ENCODE measurements at places on chromosomes 3 and 15.

DNA sequence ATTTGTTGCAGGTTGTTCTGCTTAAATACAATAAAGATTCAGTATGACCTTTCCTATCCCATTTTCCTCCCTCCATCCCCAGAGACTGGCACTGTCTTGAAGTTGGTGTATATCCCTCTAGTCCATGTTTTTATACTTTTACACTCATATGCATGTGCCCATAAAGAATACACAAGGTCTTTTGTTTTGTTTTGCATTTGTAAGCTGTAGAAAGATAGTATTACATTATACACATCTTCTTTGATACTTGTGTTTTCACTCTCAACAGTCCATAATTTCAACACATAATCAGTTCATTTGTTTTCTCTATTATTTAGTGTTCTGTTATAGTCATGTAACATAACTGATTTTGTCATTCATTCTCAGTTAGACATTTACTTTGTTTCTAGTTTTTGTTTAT is 88.7 kb upstream of the AADACL2 start:
- DNase-seq = no peak

DNA sequence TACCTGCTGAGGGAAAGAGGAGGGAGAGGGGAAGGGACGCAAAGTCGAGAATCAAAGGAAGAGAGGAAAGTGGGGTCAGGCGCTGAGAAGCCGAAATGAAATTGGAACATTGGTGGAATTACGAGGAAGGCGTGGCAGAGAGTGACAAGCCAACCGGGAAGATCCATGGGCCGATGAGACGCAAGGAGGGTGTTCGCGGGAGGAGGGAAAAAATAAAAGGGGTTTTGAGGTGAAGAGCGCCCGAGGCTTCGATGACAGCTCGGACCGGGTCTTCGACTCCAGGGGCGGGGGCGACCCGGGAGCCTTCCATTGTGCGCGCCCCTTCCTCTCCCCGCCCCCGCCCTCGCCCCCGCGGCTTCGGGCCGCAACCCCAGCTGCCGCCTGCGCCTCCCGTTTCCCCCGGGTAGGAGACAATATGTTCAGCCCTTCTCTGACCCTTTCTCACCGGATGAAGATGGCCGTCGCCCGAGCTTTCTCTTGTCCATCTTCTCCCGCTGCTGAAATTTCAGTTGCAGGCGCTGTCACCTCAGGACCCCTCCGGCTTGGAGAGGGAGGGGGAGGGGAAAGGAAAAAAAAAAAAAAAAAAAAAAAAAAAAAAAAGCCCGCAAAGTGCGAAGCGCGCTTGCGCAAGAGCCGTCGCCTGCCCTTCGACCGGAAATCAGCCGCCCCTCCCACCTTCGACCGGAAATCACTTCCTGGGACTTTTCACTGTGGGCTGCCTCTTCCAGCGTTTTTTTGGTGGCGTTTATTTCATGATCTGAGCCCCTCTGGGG is at the start of gene SENP7:
Gene SENP7, minus strand, starts transcription at position 567 of the 773 bp plus-strand sequence. Its CDS starts 82 bp downstream, at position 485.
- peak; percentile 66 for DNase-seq

- peak; percentile 46 for DNase-seq
Observed at GRCh38 chr15:99967841-99968371, 234.7 kb upstream of the LYSMD4 start.

DNA sequence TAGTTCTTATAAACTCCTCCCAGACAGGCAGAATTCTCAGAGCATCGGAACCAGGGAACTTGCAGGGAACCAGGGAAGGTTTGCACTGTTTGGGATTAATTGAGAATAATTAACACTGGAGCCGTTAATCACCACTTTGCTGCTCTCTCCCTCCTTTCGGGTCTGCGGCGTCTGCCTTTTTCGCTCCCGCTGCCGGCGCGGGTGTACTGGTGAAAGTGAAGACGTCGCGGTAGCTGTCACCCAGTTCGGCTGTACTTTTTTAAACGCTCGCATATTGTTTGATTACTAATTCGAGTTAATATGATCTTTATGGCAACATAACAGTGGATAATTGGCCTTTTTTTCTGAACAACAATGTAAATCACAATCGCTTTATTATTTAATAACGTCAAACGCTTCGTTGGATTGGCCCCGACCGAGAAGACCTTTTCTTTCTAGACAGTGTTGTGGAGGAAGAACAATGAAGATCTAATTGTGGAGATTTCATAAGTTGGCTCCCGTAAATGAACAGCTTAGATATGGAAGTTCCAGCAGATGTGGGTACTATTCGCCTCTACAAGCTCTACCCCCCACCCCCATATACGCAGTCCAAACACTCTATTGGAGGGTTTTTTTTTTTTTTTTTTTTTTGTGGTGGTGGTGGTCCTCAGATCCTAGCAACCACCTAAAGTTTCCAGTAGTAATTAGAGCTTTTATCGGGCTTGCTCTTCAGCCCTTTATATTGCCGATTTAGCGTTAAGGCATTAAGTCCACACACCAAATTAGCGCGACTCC is 12.7 kb downstream of the SOX2 start:
- DNase-seq = no peak

- peak; percentile 41 for DNase-seq
Observed at GRCh38 chr3:5314897-5315296, 127.4 kb downstream of the EDEM1 start.

DNA sequence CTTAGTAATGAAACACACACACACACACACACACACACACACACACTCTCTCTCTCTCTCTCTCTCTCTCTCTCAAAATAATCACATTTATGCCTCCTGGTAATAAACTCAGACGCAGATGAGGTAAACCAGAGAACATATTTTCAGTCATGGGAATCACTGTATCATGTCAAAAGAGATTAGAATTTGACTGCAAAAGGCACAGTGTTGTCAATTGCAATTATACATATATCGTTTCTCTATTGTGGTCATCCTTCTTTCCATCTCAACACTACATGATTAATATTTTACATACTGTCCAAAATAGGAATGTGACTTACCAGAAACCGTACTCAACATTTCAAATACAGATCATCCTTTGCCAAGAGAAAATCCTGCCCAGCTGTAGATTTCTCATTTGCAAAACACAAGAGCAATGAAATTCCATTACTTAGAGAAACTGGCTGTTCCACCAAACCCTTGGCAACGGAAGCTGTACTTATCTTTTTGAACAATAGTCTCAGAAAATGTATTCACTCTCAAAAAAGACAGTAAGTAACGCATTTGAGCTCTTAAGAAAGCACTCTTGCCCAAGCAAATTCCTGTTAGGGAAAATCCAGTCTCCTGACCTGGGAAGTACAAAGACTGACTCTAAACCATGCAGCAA is 24.3 kb downstream of the PDZRN3 start:
- no peak for DNase-seq

- DNase-seq = no peak
Observed at GRCh38 chr3:40451551-40451950, 5.6 kb upstream of the RPL14 start.

DNA sequence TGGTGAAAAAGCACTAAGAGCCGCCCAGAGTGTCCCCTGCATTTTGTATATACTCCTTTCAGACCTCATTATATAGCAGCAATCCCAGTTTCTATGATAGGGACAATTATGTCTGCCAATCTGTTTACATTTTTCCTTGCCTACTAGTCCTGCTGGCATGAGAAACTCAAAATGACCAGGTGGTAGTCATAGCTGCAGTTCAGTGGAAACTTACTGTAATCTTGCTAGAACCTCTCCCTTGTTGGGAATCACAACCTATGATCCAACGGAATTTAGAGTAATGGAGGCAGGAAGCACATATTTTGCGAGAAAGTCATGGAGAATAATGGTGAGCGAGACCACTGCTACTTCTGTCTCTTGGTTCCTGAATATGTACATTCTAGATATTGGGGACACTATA is 28.6 kb upstream of the MINAR1 start:
- no peak for DNase-seq

DNA sequence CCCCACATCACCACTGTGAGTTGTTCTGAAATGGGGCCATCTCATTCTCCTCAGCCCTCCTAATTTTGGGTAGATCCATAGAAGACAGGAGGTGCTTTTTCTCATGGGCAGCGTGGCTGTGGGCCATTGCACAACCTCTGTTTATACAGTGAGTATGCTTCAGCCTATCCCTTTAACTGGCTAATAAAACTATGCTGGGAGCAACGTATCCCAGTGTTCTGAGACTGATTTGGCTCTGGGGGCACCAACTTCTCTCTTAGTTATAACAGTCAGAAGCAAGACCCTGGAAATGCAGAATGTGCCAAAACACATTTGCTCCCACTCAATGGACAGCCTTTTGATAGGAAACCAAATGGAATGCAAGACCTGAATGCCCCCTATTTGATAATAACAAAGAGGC is 97.1 kb upstream of the ICE2 start:
- DNase-seq = no peak

- DNase-seq = no peak
Observed at GRCh38 chr15:35288580-35288979, 203.5 kb upstream of the NANOGP8 start.

DNA sequence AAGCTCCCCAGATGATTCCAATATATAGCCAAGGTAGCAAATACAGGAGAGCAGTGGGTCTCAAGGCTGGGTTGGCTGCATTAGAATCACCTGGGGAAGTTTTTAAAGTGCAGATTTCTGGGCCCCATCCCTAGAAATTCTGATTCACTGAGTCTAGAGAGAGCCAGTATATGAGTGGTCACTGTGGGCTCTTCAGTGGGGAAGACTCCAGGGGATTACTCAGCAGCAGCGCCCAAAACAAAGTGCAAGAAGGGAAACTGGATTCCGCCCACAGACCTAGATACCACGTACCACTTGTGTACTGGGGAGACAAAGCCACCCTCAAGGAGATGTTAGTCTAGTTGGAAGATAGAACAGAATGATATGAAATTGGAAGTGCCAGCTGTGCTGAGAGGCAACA is 40.0 kb downstream of the NME9 start:
- DNase-seq = no peak

DNA sequence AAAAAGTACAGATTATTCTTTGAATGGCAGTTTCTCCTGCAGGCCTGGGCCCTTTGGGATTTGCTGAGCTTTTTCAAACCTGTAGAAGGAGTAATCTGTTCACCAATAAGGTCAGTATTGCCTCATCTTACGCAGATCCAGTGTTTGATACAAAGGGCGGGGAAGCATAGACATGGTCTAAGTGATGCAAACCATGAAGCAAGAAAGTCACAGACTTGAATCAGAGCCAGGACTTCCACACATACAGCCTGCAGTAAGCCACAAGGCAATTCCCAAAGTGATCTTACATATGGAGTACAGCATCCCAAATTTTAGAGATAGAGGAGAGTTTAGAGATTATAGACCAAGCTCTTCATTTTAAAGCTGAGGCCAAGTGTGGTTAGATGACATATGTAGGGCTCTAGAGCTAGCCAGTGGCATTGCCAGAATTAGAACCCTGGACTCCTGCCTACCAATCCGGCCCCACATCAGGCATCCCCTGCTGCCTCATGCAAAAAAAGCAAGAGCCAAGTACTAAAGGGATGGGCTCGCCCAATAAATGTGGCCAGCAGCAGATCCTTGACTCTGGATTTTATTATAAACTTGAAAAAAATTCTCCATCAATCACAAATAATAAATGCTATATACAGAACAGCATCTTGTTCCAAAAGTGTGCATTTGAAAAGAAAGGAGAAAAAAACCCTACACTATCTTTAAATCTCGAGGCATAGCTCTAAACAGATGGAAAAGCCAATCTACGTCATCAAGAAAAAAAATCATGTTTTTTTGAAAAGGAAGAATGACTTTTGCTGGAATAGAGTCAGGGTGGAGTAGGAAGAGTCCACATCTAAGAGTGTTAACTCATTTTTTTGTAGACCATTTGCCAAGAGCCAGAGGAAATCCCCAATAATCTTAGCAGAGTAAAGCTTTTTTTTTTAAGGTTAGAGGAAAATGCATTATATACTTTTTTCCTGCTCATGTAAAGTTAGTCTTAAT is 24.0 kb downstream of the ABI3BP start:
- no peak for DNase-seq

GRCh38 chr3:4597208-4597985 is 104.2 kb downstream of the ITPR1 start:
- no peak for DNase-seq

DNA sequence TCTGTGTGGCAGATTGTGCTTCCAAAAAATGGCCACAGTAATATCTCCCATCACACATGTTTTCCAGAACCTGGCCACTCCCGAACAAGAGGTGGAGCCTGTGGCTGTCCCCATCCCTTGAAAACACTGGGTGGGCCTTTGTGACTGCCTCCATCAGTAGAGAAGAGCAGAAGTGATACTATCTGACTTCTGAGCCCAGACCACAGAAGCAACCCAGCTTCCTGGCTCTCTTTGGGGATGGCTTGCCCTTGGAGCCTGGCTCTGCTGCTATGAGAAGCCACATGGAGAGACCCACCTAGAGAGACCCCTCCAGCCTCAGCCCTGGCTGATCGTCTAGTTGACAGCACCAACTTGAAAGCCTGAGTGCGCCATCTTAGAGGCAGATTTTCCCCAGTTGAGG is 39.8 kb upstream of the CMTM8 start:
- no peak for DNase-seq

DNA sequence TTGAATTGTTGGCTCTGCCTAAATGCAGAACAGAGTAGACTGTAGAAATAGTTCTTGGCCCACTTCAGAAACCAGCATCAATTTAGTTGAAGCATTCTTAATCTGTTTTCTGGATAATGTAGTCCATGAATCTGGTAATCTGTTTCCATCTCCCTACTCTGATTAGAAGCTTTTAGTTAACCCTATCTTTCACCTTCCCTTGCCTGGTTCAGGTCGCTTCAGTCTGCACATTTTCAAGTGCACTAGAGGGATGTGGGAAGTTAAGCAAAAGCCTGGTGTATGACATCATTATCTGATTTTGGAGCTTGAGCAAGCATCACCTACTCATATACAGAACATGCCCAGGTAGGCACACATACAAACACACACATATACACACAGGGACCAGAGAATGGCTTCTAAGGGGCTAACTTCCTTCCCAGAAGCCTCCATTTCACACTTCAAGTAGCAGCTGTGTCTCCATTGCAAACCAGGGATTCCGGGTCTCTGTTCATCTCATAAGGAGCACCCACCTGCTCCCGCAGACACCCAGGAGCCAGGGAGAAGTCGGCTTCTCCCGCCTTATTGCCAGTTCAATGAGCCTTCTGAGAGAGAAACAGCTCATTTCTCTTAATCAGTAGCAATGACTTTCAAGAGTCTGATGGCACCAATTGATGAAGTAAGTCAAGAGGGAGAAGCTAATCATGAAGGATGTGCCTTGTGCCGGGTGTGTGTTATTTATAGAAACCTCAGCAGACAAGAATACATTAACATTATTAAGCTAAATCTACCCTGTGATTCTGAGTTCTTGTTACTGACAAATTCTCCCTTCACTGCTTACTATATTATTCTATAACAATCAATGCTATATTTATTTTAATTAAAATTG is 347.9 kb upstream of the STAC start:
- no peak for DNase-seq

DNA sequence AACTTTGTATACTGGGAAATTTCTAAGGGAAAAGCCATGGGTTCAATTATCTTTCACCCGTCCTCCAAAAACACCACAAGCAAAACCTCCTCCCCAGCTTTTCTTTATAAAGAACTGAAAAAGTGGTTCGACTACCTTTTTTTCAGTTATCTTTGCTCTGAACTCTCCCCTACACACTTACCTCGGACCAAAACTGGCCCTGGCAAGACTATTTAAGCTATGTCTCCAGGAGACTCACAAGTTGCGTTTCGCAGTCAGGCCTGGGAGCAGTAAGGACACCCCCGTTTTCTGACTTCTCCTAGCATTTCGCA is 645 bp downstream of the COPS2 start:
- no peak for DNase-seq

Measured in NCI-H2029 (cell line).